HL-60 (cell line): ENCODE measurements at places on chromosomes 7 and 10.

GRCh38 chr7:72751978-72752377, 76.0 kb downstream of the TYW1B start:
- no peak for DNase-seq

- peak; percentile 24 for DNase-seq
Observed at GRCh38 chr7:134724606-134725005, 54.8 kb upstream of the CALD1 start.

DNA sequence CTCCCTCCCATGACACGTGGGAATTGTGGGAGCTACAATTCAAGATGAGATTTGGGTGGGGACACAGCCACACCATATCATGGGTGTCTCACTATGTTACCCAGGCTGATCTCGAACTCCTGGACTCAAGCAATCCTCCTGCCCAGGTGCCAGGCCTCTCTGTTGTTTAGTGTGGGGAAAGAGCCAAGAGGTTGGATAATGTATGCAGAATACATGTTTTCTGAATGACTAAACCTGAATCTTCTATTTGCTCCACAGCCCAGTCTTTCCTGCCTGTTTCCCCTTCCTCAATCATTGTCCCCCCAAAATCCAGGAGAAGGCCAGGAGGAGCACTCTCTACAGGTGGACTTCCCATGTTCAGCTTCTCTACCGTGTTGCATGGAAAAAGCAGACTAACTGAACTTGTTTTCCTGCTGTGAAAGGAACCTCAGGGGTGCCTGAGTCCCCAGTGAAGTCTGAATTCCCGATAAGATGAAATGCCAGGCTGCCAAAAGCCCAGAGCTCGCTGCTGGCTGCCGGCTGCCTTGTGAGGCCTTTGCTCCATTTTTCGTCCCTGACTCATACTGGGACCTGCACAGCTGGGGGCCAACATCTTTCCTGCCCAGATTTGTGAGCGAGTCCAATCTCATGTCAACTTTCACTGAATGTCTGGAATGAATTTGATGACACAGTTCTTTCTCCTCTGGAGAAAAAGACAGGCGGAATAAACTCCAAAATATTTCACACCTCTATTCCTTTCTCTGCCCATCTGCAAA, 588.0 kb downstream of the CALN1 start:
- no peak for DNase-seq

GRCh38 chr7:16399916-16400892, 21.1 kb downstream of the CRPPA start:
- no peak for DNase-seq

DNA sequence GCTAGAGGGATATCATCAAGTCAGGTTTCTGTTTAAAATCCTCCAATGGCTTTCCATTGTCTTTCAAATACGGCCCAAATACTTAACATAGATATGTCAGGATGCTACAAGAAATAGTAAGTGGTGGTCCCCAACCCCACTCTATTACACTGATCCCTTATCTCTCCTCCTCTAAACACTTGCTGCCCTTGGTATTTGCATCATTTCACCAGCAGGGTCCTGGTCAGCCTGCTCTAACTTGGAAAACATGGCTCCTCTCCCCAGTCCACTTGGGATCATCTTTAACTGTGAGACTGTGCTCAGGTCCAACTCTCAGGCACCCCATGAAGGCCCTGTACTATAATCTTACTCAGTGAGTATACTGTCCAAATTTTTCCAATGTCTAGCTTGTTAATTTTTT, 53.8 kb upstream of the GSAP start:
- DNase-seq: no peak

- DNase-seq: peak; percentile 71
Observed at GRCh38 chr10:79374312-79375191, 27.3 kb downstream of the PPIF start.

- no peak for DNase-seq
Observed at GRCh38 chr7:4725850-4726450, 43.9 kb downstream of the FOXK1 start.

DNA sequence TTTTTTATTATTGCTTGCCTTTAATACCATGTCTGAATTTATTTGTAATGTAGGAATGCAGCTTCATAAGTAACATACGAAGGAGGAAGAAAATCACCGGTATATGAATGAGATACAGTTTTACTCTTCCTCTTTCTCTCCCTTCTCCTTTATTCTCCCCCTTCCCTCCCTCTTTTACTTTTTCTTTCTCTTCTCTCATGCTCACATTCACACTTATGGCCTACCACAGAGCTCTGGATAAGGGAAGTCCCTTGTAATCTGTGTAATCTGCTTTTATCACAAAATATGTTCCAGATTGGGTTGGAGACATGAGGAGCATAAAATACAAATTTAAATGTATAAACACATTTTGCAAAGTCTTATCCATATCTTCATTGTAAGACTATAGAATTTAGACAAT, 59.4 kb downstream of the MDFIC start:
- DNase-seq: no peak

DNA sequence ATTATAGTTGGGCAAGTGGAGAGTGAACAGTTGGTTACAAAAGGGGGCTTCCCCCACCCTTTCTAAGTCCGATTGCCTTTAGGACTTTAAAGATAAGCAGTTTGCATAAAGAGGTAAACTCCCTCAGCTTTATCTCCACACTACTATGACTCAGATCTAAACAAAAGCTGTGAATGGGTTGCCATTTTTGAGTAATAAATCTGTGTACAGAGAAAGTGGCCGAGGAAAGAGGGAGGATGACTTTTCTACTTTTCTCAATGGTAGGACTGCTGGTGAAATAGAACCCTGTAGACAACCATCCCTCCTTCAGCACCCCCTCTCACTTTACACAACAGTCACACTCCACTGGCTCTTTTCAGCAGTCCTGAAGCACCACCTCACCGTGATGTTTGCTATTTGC, 71.2 kb downstream of the DNMBP start:
- no peak for DNase-seq

GRCh38 chr10:113007343-113007771, 57.3 kb downstream of the TCF7L2 start:
- DNase-seq: no peak

DNA sequence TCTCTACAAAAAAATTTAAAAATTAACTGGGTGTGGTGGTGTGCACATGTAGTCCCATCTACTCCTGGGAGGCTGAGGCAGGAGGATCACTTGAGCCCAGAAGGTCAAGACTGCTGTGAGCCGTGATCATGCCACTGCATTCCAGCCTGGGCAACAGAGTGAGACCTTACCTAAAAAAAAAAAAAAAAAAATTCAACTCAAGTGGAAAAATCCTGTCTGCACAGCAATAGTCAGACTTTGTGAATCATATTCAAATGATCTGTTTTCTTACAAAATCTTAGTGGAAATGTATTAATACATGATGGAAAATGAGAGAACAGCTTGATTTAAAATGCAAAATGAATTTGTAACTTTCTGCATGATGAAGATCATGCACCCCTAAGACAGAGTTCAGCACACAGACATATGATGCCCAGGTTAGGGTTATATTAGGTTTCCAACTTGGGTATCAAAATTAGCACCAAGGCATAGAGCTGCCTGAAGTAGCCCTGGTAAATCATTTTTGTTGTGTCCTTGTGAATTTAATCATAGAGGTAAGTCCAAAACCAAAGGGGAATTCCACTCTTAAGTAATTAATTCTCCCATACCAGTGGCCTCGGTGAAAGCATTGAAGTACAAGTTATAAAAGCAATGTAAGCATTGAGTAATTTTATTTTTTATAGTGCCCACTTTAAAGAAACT, 93.8 kb downstream of the ADD3 start:
- no peak for DNase-seq

GRCh38 chr7:93014410-93014809, 103.4 kb downstream of the SAMD9 start:
- no peak for DNase-seq

DNA sequence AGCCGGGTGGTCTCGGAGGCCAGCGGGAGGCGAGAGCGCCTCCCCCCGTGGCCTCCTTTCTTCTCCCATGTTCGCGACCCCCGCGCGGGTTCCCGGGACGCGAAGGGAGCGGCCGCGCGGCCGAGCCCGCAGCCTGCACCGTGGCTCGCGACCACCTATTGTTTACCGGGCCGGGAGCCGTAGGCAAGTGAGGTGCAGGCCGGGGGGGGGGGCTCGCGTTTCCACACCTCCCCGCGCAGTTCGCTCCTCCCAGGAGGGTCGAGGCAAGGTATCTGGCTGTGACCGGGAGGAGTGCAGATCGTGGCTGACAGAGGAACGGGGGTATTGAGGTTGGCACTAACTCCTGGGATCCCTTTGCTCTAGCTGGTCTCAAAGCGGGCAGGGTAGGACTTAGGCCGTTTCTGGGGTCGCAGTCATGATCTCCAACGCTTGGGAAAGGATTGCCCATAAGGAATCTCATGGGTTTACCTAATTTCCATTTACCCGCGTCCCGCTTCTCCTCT, 734 bp downstream of the PTPN12 start:
- DNase-seq: peak; percentile 43

DNA sequence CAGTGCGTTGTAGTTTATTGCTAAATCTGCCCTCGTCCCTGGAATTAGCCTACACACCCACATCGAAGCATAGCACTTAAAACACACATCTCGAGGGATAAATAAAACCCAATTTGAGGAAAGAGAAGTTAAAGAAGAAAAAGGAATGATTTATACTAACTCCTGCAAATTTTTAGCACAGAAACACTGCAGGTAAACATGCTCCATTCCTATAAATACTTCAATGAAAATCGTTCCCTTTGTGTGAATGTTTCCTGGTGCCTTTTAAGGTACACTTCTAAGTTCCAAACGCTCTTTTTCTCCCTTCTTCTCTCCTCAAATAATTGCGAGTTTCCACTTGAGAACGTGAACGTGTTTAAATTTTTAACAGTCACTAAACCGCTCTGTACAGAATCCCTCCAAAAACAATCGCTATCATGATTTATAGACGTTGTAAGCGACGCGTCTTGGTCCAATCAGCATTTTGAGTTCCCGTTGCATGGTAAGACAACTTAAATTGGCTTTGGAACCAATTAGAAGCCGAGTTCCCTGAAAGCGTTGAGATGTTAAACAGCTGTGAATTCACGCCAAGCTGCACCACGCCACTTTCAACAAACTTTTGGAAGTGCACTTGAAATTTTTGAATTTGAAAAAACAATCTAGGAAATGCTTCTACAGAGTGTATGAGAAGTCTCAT, 12.5 kb upstream of the EBLN1 start:
- DNase-seq: peak; percentile 6

- DNase-seq: no peak
Observed at GRCh38 chr10:10431422-10432066, 586.1 kb upstream of the CELF2 start.
